ENCODE measurements at places on chromosomes 4 and X. TPM values are rescaled to one million over a fixed set of nuclear protein-coding genes. Genes with fewer than 3 reads are reported as not detected.

The GAGE13 gene
- not detected for polyA plus RNA-seq

The MAGEA8 gene
- polyA plus RNA-seq, result not detected

GRCh38 chr4:122731676-122732075 lies 828 bp upstream of the BBS12 start:
- no peak for DNase-seq

DNA sequence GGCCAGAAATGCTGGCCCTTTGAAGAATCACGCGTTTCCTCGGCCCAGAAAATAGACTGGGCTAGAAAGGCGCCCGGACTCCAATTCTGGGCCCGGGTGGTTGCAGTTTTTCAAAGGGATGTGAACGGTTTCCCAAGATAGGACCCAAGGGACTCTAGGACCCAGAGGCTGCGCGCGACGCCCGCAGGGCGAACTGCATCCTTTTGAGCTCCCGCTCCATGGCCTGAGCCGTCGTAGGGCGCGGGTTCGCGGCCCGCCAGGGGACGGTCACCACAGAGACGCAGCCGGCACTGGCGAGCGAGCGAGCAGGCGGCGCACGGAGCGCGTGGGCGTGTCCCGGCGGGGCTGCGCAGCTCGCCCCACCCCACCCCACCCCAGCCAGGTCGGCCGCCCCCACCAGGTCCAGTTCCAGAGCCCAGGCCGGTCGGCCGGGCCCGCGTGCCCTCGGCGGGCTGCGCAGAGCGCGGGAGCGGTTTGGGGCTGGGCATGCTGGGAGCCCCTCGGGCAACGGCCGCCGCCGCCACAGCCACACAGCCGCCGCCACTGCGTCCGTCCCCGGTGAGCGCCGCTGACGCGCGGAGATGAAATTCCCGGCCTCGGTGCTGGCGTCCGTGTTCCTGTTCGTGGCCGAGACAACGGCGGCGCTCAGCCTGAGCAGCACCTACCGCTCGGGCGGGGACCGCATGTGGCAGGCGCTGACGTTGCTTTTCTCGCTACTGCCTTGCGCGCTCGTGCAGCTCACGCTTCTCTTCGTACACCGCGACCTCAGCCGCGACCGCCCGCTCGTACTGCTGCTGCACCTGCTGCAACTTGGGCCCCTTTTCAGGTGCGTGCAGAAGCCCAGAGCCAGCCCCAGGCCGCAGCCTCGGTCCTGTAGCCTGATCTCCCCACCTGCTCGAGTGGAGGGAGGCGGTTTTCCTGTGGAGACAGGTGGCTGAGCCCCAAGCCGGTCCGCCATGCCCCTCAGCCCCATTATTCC lies at the start of gene XK:
XK (plus strand) TSS at position 411 of the 979 bp plus-strand sequence; CDS start at position 582, 171 bp downstream.
- DNase-seq, result peak; percentile 84

GRCh38 chrX:111402344-111402743 lies 9.6 kb downstream of the DCX start:
- DNase-seq, result no peak

All from aorta (tissue), 5 donors.